ENCODE measurements at places on chromosomes 13 and 19. TPM values are rescaled to one million over a fixed set of nuclear protein-coding genes. Genes with fewer than 3 reads are reported as not detected.

- H3K4me3 ChIP-seq, result no peak overlapping the region
- H3K27me3 ChIP-seq, result peaks cover 2% of the 10 kb centered on the region
- no peak overlapping the region for H3K27ac ChIP-seq
Observed at GRCh38 chr19:29745253-29745652, 30.2 kb upstream of the C19orf12 start.

DNA sequence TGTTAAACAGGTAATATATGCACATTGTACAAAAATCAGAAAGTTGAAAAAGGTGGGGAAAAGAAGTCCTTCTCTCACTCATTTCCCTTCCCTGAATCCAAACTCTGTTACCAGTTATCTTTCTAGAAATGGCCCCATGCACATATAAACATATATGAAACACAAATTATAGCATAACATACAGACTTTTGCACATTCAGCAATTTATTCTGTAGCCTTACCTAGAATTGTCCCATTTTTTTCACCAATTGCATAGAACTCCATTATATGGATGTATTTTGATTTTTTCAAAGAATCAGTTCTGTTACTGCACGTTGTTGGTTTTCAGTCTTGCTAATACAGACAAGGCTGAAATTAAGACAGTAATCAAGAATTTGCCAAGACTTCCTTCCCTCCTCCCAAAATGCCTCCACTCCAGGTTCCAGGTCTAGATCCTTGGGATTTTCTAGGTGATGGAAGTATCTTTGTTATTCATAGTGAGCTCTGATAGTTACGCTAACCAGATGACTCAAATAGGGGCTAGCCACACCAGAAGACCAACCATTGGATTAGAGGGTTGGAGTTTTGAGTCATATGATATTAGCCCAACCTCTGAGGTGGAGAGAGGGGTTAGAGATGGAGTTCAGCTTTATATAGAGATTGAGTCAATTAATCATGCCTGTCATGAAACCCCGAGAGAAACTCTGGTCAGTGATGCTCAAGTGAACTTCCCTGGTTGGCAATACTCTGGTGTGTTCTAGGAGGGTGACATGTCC, 30.7 kb downstream of the GPR180 start:
- H3K36me3 ChIP-seq, result peaks cover 5% of the 10 kb centered on the region
- no peaks in the 10 kb centered on the region for H3K27me3 ChIP-seq
- H3K27ac ChIP-seq, result no peak overlapping the region
- H3K4me3 ChIP-seq, result no peak overlapping the region
- DNase-seq, result no peak

DNA sequence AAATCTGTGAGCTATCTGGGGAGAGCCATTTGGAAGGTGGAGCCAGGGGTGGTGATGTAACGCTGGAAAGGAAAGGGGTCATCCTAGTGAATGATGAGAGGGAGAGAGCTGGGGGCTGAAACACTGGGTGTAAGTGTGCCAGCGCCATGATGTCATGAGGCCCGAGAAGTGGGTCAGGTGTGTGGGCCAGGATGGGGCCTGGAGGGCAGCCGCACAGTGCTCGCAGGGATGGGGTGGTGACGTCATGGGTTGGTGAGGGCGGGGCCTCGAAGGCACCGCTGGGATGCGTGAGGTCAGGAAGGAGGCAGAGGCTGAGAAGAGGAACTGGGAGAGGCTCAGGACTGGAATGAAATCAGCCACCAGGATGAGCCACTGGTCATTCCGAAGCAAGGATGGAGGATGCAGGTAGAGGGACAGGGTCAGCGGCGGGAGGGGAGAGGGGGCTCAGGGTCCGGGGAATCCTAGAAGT, 4.4 kb downstream of the CCDC61 start:
- DNase-seq, result no peak
- peaks cover 12% of the 10 kb centered on the region for H3K4me1 ChIP-seq
- no peak overlapping the region for H3K27ac ChIP-seq

CLEC17A gene
- total RNA-seq, result not detected

DNA sequence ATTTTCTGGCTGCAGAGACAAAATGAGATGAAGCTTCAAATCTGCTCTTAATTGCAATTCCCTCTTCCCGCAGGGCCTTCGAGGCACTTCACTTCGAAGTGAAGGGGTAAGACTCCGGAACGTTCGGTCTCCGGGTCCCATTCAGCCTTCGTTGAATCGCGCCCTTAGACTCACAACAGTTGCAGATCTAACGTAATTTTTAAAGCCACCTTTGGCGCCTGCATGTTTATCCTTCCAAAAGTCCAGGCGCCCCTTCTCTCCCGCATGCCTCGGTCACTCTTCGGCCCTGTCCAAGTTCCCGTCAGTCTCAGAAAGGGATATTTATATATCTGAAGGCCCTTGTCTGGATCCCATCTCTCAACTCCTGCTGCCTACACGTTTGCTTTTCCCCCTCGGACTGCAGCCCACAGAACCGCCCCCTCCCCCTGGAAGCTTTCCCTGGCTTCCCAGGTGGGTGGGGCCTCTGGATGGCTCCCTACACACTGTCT, 915 bp upstream of the KCTD12 start:
- peak overlapping the region; percentile 58 for H3K4me3 ChIP-seq
- H3K27ac ChIP-seq, result no peak overlapping the region
- H3K36me3 ChIP-seq, result no peaks in the 10 kb centered on the region
- H3K4me1 ChIP-seq, result peaks cover 10% of the 10 kb centered on the region
- DNase-seq, result no peak
- H3K27me3 ChIP-seq, result peaks cover 58% of the 10 kb centered on the region

- no peak overlapping the region for H3K4me3 ChIP-seq
- H3K4me1 ChIP-seq, result peaks cover 10% of the 10 kb centered on the region
- no peaks in the 10 kb centered on the region for H3K27me3 ChIP-seq
- no peak overlapping the region for H3K27ac ChIP-seq
- DNase-seq, result no peak
Observed at GRCh38 chr13:41956272-41956671, 4.6 kb downstream of the VWA8 start.
